Psoas muscle (tissue), 8 donors: ENCODE measurements at places on chromosomes 2 and 18. TPM values are rescaled to one million over a fixed set of nuclear protein-coding genes. Genes with fewer than 3 reads are reported as not detected.

DNA sequence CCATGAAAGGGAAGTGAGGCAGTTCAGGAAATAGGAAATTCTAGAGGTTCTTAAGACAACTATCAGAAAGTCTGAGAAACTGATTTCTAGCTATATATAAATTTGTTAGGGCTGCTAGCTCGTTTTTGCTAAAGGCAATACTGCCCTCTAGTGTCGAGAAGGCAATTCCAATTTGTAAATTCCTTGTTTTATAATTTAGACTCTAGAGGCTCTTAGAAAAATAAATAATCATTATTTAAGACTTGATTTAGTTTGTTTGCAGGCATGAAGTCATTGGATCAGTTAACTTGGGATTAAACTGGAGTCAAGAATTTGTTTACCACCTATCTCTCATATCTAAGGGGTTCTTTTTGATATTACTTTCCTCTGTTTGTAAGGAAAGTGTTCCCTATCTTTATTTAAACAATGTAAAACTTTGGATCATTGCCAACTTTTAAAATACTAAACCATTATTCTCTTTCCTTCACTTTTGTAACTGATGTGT lies 66.2 kb downstream of the ACVR2A start:
- H3K4me3 ChIP-seq = no peak overlapping the region
- no peak overlapping the region for H3K27ac ChIP-seq
- H3K36me3 ChIP-seq = no peaks in the 10 kb centered on the region
- H3K4me1 ChIP-seq = peaks cover 4% of the 10 kb centered on the region

DNA sequence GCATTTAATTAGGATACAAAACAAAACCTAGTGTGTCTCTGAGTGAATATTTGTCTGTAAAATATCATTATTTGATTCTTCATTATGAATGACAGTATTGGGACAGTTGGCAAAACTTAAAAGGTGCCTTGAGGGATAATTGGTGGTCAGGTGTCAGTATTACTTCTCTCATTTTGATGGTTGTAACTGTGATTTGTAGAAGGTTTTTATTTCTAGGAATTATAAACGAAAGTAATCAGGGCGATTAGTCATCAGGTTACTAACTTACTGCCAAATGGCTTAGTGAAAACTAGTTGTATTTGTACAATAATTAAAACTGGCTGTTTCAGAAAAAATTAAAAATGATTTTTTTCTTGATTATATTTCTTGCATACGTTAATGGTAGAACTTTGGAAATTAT lies 117.6 kb downstream of the BIRC6 start:
- no peaks in the 10 kb centered on the region for H3K36me3 ChIP-seq
- H3K27ac ChIP-seq = no peak overlapping the region
- no peaks in the 10 kb centered on the region for H3K27me3 ChIP-seq
- no peak overlapping the region for H3K4me3 ChIP-seq

Gene SATB2
- total RNA-seq = 1.9 TPM

Gene ANKRD30BL
- total RNA-seq = not detected

Gene IER3IP1
- 9.7 TPM for total RNA-seq

GRCh38 chr2:227939271-227940027 lies 68.0 kb downstream of the DAW1 start:
- H3K36me3 ChIP-seq = no peaks in the 10 kb centered on the region
- H3K4me3 ChIP-seq = no peak overlapping the region

Gene DSEL
- total RNA-seq = 2.2 TPM

Gene MAPK4
- 1.4 TPM for total RNA-seq

- no peaks in the 10 kb centered on the region for H3K36me3 ChIP-seq
- H3K27ac ChIP-seq = no peak overlapping the region
- H3K4me3 ChIP-seq = no peak overlapping the region
- DNase-seq = no peak
- H3K27me3 ChIP-seq = no peaks in the 10 kb centered on the region
These were observed 29.1 kb upstream of the CSRNP3 start for GRCh38 chr2:165440367-165440766.

Gene ZSWIM2
- not detected for total RNA-seq

GRCh38 chr2:233201258-233202013 lies 50.0 kb upstream of the ATG16L1 start:
- H3K36me3 ChIP-seq = no peaks in the 10 kb centered on the region
- H3K27me3 ChIP-seq = no peaks in the 10 kb centered on the region
- no peak overlapping the region for H3K27ac ChIP-seq
- no peaks in the 10 kb centered on the region for H3K4me1 ChIP-seq
- DNase-seq = no peak
